ENCODE measurements at places on chromosomes 2 and 18.

DNA sequence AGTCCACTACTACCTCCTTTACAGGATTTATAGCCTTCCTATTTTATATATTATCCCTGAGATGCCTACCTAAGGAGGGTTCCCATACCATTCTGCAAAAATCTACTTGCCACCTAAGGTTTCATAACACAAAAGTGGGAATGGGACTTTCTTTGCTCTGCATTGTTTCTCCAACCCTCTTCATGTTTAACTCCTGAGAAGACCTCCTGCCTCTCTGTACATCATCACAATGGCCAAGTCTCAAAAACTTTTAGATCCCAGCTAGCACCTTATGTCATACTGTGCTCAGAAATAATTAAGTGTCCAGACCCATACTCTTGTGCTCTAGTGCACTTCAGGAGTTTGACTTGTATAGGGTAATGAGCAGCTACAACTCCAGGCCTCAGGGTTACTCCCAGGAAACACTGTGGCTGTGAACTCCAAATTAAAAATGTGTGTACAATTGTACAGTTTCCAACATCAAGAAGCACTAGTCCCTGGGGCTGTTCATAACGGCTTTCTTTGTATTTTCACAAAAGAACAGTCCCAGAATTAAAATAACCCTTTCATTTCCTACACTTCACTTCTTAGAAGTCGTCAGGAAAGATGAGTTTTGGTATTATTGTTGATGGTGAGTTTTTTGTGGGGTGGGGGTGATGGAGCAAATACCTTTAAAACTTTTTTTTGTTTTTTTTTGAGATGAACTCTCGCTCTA, 39.4 kb downstream of the METAP1D start:
- DNase-seq, result no peak

- DNase-seq, result no peak
Observed at GRCh38 chr2:73256618-73256922, 22.5 kb downstream of the CCT7 start.

- no peak for DNase-seq
Observed at GRCh38 chr2:101371636-101372035, 15.7 kb downstream of the CREG2 start.

- peak; percentile 60 for DNase-seq
Observed at GRCh38 chr2:46545015-46545839, 65.9 kb downstream of the TMEM247 start.

DNA sequence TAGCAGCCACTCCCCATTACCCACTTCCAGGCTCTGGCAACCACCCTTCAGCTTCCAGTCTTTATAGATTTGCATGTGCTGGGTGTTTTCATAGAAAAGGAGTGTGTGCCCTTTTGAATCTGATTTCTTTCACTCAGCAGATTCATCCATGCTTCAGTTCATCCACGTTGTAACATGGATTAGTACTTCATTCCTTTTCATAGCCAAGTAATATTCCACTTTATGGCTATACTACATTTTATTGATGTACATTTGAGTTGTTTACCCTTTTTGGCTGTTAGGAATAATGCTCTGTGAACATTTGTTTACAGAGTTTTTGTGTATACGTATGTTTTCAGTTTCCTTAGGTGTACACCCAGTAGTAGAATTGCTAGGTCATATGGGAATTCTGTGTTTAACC, 205.5 kb upstream of the RAB12 start:
- DNase-seq, result no peak

DNA sequence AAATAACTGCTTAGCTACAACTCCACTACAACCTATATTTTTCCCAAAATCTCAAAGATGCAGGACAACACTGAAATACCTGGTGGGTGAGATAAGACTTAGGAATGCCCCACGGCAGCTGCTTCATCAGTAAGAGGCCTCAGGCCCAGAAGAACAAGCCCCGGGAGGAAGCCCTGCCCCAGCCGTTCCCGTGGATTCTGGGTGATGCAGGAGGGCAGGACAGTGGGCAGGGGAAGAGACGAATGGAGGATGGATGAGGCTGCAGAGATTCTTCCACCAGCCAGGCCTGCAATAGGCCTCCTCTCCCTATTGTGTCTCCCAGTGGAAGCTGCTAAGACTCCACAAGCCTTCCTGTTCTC, 197.9 kb upstream of the HDAC4 start:
- DNase-seq, result no peak

GRCh38 chr18:12034241-12035100, 53.2 kb downstream of the IMPA2 start:
- no peak for DNase-seq

DNA sequence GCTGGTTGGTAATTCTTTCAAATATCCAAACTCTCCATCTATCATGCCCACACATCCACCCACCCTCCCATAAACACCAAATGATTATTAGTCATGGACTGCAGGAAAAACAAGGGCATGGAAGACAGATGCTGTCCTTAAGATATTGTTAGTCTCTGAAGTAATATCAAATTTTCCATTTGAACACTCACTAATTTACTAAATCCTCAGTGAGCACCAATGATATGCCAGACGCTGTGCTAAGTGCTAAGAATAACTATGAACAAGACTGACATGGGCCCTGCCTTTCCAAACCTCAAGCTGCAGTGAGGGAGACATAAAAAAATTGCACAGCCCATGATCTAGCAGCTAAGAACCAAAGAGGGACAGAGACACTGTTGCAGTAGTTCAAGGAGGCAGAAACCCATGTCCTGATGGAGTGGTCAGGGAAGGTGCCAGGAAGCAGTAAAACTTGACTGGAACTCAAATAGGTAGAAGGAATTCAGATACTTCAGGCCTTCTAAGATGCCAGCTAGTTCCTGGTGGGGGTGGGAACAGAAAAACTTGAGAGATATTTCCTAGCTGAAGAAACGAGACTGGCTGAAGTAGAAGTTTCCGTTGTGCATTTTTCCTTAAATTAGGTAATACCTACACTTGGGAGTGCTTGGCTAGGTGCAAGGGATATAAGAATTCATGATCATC, 182.1 kb downstream of the OSR1 start:
- DNase-seq, result no peak

Data from CD4-positive, alpha-beta T cell (primary cell).